ENCODE measurements at places on chromosomes 4 and X.

DNA sequence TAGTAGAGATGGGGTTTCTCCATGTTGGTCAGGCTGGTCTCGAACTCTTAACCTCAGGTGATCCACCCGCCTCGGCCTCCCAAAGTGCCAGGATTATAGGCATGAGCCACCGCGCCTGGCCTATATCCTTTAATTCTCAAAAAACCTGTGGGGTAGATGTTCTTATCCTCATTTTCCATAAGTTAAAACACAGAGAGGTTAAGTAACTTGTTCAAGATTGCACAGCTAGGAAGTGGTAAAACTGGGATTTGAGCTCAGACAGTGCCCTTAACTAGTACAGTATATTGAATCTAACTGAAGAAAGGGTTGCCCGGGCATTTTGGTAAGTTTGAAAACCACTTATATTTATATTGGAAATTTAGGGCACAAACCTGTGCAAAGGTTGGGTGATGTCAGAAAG is 116.0 kb downstream of the GLUD2 start:
- no peak for DNase-seq

GRCh38 chr4:78293821-78294301 is 236.7 kb downstream of the FRAS1 start:
- DNase-seq, result no peak

GRCh38 chrX:42708222-42708621 is 69.7 kb downstream of the PPP1R2C start:
- no peak for DNase-seq

DNA sequence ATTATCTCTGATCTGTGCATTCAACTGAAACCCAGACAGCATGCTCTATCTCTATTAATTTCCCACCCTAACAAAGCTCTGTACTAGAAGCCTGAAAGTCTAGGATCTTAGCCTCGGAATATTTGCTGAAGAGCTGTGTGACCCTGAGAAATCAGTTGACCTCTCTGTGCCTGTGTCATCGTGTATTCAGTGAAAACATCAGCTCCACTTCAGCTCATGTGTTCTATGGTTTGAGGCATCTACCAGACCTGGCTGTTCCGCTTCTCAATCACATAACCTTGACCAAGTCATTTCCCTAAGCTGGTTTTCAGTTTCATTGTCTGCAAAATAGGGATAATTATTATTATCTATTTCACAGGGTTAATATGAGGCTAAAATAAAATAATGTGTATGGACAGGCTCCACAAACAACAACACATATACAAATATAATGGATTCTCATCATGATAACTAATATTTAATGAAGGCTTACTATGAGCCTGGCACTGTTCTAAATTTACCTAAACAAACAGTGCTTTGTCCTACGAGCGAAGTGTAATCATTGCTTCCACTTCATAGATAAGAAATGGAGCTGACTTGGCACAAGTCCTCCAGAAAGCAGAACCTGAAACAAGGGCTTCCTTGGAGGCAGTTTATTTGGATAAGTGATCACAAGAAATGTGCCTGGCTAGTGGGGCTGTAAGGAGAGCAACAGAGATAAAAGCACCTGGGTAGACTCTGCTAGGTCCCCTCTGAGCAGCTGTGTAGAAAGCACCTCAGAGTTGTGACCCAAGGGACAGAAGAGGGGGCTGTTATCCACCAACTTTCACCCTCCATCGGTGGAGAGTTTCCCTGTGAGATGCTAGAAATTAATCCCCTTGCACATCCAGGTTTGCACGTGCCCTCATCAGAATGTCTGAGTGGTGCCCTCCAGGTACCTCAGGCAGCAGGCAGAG is 356.9 kb downstream of the RAB28 start:
- no peak for DNase-seq

DNA sequence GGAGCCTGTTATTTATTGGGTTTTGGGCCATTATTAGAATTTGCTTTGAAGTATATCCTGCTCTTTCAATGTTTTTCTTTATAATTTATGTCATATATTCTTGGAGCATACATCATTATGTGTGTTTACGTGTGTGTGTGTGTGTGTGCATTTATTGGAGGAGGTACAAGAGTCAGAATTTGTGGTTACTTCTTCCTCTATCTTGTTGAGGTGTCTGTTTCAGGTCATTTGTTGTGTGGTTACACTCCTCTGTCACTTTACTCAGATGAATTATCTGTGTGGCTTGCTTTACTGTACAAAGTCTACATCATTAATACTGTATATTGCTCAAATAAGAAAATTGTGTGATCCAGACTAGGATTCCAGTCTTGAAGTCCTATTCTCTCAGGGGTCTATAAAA is 1957.4 kb upstream of the TENM3 start:
- no peak for DNase-seq

- DNase-seq, result no peak
Measured at GRCh38 chr4:68810919-68811318, 4.9 kb upstream of the UGT2B10 start.

DNA sequence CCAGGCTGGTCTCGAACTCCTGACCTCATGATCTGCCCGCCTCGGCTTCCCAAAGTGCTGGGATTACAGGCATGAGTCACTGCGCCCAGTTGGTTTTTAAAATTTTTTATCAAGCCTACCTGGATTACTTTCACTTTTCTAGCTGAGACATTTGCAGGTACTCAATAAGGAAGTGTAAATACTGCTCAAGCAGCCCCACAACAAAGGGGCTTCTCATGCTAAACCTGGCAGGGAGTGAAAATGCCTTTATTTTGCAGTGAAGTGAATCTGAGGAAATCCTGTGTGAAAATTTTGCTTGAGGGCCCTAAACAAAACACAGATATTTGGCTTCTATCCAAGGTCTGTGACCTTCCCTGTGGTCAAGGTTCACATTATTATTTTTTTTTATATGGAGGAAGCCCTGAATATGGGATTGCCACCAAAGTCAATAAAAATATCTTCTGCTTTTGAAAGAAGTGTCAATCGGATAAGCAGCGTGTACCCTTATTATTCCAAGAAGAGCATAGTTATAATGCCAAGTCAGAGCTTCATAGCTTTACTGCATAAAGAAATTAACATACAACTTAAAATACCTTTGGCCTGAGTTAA is 481.0 kb downstream of the SH2D1A start:
- DNase-seq, result no peak

Data from NCI-H748 treated with DMSO at 0.1 percent for 48 hours (cell line).